ENCODE measurements at places on chromosomes 12 and 14.

GRCh38 chr12:77325511-77326236 lies 260.3 kb upstream of the E2F7 start:
- no peak for DNase-seq

GRCh38 chr12:61687407-61687806 lies 572.8 kb upstream of the USP15 start:
- DNase-seq, result no peak

GRCh38 chr14:58663494-58664111 lies 25.8 kb downstream of the DACT1 start:
- DNase-seq, result peak; percentile 85

GRCh38 chr12:33724867-33725266 lies 285.2 kb upstream of the SYT10 start:
- DNase-seq, result no peak

DNA sequence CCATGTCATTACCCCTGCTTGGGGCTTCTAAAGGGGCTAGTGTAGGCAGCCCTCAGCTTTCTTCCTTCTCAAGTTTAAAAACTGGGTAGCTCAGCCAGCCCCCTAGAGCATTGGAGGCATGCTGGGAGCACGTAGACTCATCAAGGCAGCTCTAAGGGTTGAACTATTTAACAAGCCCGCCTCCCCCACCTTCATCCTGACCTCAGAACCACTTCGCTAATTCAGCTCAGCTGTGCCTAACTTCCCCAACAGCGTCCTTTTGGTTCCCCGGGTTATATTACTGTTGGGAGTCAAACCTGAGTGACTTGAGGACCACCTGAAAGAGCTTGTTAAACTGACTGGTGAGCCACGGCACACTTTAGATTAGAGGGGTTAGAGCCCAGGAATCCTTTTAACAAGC lies 30.1 kb downstream of the MAX start:
- DNase-seq, result no peak

GRCh38 chr12:34350092-34351041 lies 328.1 kb downstream of the ALG10 start:
- DNase-seq, result no peak

GRCh38 chr12:88468581-88468980 lies 111.7 kb downstream of the KITLG start:
- no peak for DNase-seq

GRCh38 chr14:41872931-41873685 lies 266.4 kb downstream of the LRFN5 start:
- peak; percentile 15 for DNase-seq

GRCh38 chr12:132356691-132357622 lies 27.6 kb upstream of the GALNT9 start:
- DNase-seq, result peak; percentile 59

DNA sequence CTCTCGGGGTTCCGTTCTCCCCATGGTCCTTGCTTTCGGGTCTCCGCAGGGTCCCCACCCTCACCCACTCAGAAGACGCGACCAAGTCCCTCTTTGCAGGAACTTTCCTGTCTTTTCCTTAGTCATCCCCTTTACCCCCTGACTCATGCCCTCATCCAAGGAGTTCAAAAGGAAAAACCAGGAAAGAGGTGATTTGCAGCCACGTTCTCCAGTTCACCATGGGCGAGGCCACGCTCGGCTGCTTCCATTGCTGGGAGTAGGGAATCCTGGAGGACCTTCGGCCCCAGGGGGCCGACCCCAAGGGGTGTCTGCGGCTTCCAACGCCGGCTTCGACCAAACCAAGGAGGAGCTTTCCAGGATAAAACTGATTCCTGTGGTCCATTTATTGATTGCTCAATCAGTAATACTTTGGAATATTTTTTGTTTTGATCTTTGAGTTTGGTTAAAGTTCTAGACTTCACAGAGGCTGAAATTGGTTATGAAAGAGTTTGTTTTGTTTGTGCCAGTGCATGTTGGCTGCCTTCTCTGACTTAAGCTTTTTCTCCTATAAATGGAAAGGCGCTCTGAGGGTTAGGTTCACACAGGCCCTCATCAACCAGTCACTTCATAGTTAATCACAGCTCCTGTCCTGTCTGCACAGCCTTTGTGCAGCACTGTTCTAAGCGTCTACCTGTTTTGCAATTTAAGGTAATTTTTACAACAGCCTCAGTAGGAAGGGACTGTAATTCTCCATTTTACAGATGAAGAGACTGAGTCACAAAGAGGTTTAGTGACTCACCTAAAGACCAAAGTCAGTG lies 827 bp downstream of the ALDH2 start:
- peak; percentile 32 for DNase-seq

GRCh38 chr14:28758885-28759652 lies 7.5 kb upstream of the FOXG1 start:
- DNase-seq, result no peak

GRCh38 chr14:99378782-99379214 lies 101.9 kb downstream of the SETD3 start:
- peak; percentile 36 for DNase-seq

GRCh38 chr12:85688837-85689236 lies 147.4 kb downstream of the RASSF9 start:
- peak; percentile 7 for DNase-seq

GRCh38 chr12:94725375-94726168 lies 75.2 kb upstream of the TMCC3 start:
- no peak for DNase-seq

DNA sequence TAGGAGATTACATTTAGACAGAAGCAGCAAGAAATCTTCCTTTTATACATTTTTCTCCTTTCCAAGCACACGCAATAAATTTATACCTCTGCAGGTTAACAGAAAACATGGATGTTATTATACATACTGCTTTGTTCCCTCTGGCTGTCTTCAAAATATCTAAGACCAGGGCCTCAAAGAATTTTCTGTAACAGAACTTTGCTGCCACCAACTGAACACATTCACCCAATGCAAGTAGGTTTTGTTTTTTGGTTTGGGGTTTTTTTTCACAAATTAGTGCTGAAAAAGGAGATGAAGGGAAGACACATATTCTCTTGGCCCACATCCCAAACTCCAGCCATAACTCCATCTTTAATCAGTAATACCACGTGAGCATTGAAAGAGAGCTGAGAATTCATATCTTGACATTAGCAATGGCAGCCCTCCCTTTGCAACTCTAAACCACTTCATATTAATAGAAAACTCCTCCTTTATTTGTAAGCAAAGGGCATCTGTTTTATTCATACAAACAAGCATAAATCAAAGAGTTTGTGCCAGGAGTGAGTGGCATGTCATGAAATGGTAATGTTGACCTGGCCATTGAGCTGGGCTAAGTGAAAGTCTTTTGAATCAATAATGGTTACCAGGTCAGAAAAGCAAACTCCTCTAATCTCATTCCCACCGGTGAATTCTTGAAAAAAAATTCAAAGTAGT lies 150.8 kb upstream of the FSCB start:
- no peak for DNase-seq

- DNase-seq, result no peak
Observed at GRCh38 chr14:24159777-24160498, 1.1 kb upstream of the IRF9 start.

DNA sequence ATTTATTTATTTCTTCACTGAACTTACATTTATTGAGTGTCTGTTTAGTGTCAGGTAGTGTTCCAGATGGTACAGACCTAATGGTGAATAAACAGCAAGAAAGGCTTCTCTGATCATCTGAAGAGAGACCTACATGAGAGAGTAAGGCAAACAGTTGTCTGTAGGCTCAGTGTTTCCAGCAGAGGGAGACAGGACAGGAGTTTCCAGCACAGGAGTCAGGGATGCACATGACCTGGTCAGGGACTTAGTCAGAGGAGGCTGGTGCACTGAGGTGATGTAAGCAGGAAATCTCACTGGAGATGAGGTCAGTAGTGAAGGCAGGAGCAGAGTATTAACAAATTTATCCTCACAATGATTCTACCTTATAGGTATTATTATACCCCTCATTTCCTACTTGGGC lies 233.2 kb downstream of the MDGA2 start:
- peak; percentile 17 for DNase-seq

- DNase-seq, result no peak
Observed at GRCh38 chr12:32493282-32493681, 93.9 kb downstream of the FGD4 start.

GRCh38 chr12:1933342-1934051 lies 15.0 kb upstream of the CACNA2D4 start:
- DNase-seq, result peak; percentile 17

GRCh38 chr14:31173120-31173837 lies 34.3 kb downstream of the HECTD1 start:
- DNase-seq, result no peak

- DNase-seq, result peak; percentile 82
Observed at GRCh38 chr14:69008421-69008884, 29.4 kb upstream of the ACTN1 start.

DNA sequence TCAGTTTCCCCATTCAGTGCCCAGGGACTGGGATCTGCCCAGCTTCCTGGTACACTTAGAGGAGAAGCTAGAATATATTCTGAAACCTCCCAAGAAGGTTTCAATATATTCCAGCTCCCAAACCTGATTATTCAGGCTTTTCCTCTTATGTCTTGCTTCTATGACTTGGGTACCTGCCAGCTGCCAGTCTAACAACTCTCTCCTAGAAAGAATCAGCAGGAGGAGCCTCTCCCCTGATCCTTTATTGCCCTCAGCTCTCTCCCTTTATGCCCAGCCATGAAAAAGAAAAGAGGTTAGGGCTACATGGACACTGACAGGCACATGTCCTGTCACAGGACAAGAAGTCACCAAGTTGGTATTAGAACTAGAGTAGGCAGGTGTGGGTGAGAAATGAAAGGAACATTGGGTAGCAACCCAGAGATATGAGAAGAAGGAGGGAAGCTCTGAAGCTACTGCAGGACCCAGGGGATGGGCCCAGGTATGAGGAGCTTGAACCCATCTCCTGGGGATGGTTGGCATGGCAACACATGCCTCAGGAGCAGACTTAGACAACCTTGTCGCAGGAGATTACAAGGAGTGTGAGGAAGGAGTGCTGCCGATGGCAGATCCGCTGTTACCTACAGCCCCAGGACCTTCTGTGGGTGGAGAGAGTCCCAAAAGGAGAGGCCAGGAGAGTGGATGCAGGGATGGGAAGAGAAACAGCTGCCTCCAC lies 2.0 kb upstream of the CACNB3 start:
- DNase-seq, result no peak

DNA sequence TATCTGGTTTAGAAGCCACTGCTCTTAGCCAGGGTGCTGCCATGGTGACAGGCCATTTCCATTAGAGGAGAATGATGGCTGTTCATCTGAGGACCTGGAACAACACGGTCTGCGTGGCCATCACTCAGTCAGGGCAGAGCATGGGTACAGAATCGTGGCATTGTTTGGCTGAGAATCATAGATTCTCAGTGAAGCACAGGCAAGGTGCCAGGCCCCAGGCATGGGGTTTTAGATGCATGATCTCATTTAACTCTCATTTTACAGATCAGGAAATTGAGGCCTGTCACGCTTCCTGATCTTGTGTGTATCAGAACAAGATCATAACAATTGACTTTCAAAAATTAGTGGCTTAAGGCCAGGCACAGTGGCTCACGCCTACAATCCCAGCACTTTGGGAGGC lies 26.8 kb upstream of the IRF2BPL start:
- DNase-seq, result no peak

DNA sequence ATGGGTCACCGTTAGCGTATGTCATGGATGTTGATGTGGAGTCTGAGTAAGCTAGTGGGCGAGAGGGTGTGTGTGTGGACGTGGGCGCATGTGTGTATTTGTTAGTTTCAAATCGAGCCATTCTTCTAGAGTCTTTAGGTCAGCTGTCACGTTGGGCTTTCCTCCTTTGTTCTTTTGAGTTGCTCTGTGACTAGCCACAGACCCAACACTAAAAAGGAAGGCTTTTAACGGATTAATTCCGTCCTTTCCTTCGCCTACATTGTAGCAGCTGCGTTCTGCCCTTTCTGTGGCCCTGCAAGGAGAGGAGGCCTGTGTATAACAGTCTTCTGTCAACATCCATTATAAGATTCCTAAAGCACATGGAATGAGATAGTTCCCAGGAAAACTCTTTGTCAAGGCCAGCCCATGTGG lies 117.2 kb upstream of the DNM1L start:
- DNase-seq, result peak; percentile 38

- no peak for DNase-seq
Observed at GRCh38 chr12:15800278-15800677, 11.1 kb upstream of the EPS8 start.

GRCh38 chr12:128856035-128856790 lies 2.9 kb downstream of the GLT1D1 start:
- DNase-seq, result no peak

DNA sequence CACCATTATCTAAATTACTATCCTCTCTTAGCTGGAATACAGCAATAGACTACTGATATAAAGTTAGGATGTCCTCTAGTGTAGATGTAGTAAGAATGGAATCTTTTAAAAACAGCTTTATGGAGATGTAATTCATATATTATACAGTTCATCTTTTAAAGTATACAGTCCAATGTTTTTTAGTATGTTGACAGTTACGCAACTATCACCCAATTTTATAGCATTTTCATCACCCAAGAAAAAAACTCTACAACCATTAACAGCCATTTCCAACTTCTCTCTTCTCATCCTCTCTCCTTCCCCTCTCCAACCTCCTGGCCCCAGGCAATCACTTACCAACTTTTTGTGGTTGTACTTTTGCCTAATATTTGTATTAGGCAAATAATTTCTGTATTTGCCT lies 22.6 kb downstream of the EPYC start:
- DNase-seq, result no peak

DNA sequence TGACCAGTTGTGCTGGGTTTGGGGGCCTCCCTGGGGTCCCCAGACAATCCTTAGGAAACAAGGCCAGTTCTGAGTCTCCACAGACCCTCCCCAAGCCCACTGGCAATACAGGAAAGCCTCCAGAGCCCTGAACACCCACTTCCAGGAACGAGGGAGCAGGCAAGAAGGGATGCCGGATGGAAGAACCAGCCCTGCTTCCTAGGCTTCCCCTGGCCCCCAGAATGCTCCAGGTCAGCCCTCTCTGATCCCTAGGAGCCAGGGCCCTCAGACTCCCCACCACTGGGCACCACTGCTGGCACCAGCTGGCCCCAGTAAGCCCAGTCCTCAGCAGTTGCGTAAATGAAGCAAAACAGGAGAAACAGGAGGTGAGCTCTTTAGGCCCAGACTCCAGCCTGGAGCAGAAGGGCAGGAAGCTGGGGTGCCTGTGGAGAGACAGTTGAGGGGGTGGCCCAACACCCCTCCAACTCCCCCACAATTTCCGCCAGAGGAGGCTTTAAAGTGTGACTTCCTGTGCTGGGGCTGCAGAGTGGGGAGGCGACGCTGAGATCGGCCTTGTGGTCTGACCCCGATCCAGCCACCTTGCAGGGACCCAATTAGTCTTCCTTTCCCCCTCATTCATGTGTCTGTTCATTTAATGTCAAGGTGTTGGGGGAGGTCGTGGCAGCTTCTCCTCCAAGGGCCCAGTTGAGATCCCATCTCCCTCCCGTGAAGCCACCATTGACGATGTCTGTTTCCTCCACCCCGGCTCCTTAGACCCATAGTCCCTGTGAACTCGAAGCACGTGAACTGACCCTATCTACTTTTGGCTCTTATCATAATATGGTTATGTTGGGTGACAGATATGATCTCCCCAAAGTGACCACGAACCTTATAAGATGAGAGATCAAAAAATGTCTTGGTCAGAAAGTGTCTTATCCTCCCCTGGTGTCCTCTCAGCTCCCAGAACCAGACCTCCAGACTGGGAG lies 4.7 kb downstream of the TNFRSF1A start:
- no peak for DNase-seq
